ENCODE measurements at places on chromosomes 12 and 14.

DNA sequence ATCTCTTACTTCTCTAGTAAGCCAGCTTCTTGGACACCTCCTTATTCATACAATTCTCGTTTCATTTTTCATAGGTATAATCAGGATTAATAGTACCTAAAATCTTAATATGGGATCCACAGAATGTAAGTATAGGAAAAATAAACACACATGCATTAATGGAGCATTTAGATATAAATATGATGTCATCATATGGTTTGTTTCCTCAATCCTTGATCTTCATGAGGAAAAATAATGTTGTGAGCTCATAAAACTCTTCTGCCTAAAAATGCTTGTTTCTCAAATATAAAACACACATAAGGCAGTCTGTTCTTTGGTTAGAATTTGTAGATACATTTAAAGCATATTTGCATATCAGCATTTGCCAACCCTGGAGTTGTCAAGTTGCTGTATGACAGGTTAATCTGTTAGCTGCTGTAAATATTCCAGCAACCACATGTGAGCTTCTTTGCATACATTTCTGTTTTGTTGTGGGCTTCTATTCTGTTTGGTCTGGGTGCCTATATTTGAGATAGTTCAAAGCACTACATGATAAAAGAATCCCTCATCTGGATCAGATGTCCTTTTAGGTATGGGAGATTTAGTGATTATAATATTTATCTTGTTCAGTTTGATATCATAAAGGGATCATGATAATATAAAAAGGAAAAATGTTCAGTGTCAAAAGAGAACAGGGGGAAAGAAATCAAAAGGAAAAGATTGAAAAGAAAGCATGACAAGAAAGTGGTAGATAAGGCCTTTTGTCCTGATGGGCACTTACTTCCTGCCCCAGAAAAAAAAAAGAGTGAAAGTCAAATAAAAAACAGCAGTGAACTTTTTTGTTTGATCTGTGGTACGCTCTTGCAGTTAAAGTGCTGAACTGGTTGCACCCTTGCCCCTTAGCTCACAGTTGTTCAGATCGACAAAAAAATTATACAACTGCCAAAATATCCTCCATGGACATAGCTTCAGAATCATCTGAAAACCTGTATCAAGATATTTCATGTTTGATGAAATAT is 68.6 kb downstream of the ACSS3 start:
- no peak for DNase-seq

- DNase-seq: no peak
These were observed 45.5 kb upstream of the ERGIC2 start for GRCh38 chr12:29426498-29426897.

DNA sequence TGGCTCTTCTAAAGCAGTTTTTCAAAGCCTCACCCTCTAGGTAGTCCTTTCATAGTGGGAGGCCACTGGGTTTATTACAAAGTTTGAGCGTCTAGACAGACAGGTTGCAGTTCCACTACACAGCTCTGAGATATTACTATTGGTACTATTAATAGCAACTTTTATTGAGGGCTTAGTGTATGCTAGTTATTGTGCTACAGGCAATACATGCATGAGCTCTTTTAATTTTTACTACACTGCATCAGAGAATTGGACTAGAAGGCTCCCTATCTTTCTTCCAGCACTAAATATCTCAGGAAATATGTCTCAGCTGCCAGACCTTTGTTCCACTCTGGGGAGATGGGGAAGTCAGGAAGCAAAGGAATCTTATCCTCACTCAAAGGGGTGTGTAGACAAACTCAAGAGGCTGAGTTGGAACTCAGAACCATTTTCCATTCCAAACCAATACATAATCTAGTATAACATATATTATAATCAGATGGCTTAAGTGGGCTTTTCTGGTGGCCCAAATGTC is 161.8 kb upstream of the SLC38A2 start:
- no peak for DNase-seq

DNA sequence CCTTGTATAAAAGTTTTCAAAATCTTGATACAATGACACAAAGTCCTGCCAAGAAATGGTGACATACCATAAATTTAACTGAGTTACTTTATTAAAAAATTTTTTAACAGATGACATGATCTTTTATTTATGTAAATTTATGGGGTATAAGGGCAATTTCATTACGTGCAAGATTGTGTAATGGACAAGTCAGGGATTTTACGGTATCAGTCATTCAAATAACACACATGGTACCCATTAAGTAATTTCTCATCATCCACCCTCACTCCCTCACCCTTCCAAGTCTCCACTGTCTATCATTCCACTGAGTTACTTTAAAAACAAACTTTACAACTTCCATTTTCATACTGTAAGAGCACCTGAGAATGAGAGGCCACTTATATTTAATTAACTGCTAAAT is 37.4 kb downstream of the SPTLC2 start:
- DNase-seq: no peak

DNA sequence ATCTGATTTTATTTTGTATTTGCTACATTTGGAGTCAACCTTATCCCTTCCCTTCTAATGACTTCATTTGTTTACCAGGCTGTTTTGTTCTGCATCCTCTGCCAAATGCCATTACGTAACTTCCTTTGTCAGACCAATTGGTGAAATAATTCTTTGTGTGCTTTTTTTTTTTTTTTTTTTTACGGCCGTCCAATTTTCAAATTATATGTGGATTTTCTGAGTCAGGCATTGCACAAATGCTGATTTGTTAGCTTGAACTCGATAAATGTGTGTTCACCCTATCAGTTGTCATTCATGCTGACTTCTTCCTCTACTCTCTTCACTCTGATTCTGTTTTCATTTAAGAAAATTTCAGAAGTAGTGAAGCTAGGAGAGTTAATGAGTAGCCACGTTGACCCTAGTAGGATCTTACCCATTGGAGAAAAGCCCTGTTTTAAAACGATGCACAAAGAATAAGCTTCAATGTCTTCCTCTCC is 386.2 kb downstream of the DIO2 start:
- peak; percentile 47 for DNase-seq

DNA sequence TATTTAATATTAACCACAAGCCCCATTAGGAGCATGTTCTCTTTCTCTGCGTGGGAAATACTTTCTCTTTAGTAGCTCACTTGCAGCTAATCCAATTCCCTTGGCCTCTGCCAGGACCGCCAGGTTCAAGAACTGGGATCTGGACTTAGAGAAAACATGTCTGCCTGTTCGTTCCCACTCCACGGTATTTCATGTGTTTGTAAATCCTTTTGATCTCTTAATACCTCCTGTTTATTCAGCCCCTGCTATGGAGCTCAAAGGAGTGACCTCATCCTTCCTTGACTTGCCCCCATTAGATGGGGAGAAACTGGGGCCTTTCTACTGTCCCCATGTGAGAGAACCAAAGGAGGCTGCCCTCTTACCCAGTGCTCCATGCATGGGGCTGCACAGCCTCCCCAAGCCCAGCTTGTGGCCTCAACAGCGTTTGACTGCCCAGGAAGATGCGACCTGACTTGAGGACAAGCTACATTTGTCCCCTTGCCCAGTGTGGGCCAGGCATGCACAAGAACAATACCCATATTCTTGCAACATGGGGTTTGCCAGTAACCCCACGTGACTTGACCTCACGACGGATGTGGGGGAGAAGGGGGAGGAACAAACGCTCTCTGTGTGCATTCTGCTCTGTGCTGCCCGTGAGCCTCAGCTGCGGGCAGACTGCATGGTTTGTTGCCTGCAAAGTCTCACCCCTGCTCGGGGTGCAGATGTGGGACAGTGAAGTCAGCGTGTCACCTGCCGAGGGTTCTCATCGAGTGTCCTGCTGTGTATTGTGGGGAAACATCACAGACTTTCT is 30.3 kb downstream of the CD9 start:
- peak; percentile 78 for DNase-seq

- DNase-seq: no peak
These were observed 758.3 kb downstream of the C12orf50 start for GRCh38 chr12:87270919-87271318.

GRCh38 chr12:47944685-47945340 is 18.6 kb upstream of the TMEM106C start:
- DNase-seq: no peak

- no peak for DNase-seq
These were observed 56.5 kb downstream of the DAD1 start for GRCh38 chr14:22532345-22533056.

GRCh38 chr12:104686196-104686595 is 229.4 kb downstream of the CHST11 start:
- DNase-seq: no peak

DNA sequence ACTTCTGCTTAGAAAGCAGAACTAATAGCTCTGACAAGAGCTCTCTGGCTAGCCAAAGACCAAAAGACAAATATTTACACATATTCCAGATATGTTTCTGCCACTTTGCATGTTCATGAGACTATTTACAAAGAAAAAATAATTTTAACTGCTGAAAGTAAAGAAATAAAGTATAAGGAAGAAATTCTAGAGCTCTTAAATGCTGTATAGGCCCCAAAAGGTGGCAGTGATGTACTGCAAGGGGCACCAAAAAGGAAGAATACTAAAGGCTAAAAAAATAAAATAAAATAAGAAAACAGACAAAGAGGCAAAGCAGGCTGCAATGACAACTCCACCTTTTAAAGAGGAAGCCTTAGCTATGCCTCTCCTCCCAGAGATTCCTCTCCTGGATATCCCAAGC is 23.0 kb downstream of the KLRK1 start:
- peak; percentile 64 for DNase-seq

GRCh38 chr12:105466901-105467598 is 136.6 kb downstream of the C12orf75 start:
- DNase-seq: no peak

GRCh38 chr14:95741038-95741490 is 27.1 kb upstream of the TCL1A start:
- DNase-seq: no peak

DNA sequence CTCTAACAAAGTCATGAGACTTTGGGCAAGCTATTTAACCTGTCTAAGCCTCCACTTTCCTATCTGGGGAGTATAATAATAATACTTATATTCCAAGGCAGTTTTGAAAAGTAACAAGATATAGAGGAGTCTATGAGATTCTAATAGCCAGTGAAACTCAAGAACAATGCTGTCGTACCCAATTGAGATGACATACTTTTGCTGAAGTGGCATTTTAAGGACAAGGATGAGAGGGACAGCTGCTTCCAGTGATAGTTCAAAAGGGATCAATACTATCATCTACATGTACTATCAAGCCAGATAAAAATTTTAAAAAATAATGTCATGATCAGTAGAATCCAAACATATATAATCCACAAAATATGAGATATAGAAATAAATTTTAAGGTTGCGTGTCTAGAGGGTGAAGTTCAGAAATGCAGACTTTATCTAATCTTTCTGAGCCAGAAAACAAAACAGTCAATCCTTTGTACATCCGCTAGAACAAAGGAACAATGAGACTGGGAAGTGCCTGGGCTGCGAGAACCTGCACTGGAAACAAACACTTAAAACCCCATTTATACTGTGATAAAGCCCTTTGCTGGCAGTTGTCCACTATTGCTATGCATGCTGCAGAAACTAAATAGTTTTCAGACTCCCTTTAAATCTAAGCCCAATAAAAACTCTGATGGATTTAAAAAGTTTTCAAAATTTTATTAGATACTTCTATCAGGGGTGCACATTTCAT is 38.6 kb downstream of the PTPRB start:
- no peak for DNase-seq

DNA sequence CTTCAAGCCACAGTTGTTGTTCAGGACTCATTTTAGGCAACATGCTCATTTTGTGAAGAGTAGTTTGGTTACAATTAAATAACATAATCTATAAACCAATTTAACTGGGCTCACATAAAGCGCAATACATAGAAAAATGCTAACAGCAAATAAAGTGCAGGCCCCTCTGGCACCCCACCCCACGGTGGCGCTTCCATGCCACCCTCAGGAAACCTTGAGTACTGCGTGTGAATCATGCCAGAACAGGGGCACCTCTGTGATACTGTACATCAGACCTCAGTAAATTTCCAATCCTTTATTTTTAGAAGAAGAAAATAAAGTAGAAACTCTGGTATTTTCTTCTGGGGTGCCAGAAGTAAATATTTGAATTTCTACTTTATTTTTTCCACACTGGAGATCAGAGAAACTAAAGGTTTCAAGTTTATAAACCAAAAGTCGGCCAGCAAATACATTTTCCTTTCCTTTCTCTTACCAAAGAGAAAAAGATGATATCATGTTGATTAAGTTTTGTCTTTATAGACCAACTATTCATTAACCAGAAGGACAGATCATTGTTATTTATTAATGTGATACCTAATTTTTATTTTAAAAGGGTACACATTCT is 316.8 kb downstream of the PAWR start:
- DNase-seq: no peak

- no peak for DNase-seq
These were observed 36.2 kb downstream of the GCN1 start for GRCh38 chr12:120158351-120158750.

DNA sequence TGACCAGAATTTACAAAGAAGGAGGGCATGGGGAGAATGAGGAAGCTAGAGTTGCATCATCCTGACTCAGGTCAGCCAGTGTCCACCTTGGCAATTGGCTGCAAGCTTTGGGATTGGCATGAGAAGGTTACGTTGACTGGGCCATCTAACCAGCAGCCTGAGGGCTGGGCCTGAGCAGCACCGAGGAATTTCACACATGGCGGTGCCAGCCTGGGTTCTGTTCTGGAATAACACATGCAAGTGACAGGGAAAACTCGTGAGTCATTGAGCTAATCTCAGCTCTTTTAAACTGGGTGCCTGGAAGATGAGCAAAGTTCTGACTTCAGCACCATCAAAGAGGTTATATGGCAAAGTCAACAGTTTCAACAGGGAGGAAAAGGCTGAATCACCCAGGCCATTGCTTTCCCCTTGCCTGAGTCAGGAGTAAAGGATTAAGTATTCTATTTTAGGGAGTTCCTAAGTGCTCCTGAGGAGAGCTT is 543.2 kb upstream of the TBX3 start:
- no peak for DNase-seq

GRCh38 chr12:7856516-7856915 is 16.2 kb downstream of the SLC2A14 start:
- DNase-seq: no peak

DNA sequence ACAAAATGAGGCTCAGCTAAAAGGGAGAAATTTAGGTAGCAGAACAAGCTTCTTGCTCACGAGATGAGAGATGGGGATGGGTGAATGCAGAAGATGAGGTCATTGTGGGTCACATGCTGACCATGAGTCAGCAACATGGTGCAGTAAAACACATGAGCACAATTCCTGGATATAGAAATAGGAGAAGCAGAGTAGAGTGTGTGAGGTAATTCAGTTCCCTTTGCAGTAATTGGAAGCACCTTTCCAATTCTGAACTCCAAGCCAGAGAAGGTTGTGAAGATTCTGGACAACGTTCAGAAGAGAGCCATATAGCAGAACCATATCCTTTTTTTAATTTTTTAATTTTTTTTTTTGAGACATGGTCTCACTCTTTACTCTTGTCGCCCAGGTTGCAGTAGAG is 62.0 kb upstream of the LMNTD1 start:
- DNase-seq: no peak
